T-helper 2 cell (primary cell): ENCODE measurements at places on chromosomes 2 and 18.

GRCh38 chr2:62506421-62506750 lies 391 bp upstream of the TMEM17 start:
- DNase-seq, result no peak

DNA sequence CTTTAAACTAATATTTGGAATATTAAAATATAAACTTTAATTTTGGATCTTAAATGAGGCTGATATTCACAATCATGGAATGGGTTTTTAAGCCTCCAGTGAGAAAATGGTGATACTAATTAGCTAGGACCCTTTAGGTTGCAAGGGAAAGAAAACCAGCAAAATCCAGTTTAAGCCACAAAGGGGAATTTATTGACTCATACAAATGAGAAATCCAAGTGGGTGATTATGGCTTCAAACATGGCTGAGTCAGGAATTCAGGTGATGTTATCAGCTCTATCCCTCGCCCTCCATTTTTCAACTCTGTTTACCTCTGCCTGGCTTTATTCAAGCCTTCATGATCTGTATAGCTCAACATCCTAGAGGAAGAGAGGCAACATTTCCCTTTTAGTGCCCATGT lies 75.3 kb upstream of the DLX2 start:
- no peak for DNase-seq

DNA sequence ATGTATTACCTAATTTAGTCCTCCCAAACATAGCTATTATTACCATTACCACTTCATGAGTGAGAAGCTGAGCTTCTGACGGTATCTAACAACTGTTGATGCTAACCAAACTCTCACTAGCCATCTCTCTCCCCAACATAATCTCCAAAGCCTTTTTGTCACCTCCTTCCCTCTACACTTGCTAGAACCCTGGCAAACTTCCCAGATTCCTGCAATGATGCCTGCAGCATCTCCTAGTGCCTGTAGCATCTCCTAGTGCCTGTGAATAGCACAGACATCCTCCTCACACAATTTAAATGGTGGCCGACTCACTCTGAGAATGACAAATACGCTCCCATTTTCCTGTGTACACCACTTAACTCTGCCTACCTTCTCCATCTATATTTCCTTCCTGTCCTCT lies 126.7 kb downstream of the STK39 start:
- DNase-seq, result no peak

DNA sequence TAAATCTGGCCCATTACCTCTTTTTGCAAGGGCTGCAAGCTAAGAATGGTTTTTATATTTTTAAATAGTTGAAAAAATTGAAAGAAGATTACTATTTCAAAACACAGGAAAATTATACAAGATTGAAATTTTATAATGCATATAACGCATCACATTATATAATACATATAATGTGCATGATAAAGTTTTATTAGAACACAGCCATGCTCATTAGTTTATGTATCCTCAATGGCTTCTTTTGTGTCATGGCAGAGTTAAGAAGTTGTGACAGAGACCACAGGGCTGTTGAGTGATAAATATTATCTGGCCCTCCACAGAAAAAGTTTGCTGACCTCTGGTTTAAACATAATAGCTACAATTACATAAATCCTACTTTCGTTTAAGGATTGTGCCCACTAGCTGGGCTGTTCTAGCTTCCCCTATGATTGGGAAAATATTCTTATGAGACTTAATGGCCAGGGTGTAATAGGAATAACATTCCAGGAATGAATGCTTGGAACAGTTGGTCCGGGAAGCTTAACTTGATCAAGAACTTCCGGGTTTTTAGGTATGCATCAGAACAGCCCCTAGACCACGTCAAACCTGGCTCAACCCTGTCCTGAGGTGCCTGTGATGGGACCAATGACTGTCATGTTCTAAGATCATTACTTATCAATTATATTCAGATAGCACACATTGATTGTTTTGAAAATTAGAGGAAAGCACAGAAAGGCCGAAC lies 98.7 kb upstream of the LPIN2 start:
- no peak for DNase-seq

DNA sequence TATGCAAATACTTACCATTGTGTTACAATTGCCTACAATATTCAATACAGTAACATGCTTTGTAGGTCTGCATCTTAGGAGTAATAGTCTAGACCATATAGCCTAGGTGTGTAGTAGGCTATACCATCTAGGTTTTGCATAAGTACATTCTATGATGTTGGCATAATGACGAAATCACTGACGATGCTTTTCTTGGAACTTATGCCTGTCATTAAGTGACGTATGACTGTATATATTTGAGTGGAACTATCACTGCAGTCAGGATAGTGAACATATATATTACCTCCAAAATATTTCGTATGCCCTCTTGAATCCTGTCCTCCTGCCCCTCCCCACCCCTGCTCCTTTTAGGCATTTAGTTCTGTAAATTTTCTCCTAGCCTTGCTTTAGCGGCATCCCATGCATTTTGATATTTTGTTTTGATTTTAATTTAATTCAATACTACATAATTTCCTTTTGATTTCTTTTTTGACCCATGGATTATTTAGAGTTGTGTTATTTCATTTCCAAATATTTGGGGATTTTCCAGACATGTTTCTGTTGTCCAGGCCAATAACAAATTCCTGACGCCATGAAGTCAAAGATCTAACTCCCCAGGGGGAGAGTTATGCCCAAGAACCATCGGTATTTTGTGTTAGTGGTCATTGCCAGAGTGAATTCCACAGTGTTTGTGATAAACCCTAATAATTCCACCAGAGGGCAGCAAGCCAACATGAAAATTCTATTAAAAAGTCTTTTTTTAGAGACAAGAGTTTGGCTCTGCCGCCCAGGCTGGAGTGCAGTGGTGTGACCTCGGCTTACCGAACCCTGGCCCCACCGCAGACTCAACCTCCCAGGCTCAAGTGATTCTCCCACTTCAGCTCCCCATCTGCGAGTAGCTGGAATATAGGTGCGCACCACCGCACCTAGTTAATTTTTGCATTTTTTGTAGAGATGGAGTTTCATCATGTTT lies 24.2 kb upstream of the CASP8 start:
- DNase-seq, result peak; percentile 53

DNA sequence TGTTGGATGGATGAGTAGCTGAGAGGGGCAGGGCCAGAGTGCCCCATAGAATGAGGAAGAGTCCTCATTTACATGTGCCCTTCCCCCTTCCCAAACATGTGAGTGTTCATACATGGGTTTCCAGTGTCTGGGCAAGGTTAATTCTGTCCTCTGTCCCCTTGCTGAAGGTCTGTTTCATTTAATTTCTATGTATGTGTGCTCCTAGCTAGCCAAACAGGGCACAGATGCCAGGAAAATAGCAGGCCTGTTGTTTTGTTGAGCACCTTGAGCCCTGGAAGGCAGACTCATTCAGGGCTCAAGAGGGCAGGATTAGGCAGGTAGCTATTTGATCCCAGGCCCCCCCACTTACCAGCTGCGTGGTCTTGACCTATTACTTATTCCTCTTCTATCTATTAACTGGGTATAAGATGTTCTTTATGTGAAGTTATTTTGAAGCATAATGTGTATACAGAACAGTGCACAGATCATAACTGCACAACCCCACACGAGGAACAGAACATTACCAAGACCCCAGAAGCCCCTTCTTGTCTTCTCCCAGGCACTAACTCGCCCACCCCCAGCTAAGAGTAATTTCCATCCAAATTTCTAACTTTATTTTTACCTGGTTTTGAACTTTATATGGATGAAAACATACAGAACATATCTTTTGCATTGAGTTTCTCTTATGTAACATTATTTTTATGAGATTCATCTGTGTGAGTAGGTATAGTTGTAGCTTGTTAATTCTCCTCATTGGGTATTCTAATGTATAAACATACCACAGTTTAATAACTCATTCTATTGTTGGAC lies 164.3 kb downstream of the RPIA start:
- no peak for DNase-seq

DNA sequence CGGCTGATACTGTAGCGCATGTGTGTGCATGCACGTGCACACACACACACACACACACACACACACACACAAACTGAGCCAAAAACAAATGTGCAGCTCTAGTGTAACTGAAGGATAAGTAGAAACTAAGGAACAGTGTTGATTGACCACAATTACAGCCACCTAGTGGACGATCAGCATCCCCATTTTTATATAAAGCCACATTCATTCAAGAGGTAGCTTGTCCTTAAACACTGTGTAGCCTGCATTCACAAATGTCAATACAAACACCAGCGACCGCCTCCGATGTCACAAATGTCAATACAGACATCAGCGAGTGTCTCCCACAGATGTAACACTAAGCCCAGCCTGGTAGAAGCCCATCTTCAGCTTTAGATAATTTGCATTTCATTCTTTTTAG lies 167.4 kb downstream of the PTGR3 start:
- DNase-seq, result no peak

GRCh38 chr18:58632552-58632951 lies 3.7 kb upstream of the ALPK2 start:
- DNase-seq, result no peak

DNA sequence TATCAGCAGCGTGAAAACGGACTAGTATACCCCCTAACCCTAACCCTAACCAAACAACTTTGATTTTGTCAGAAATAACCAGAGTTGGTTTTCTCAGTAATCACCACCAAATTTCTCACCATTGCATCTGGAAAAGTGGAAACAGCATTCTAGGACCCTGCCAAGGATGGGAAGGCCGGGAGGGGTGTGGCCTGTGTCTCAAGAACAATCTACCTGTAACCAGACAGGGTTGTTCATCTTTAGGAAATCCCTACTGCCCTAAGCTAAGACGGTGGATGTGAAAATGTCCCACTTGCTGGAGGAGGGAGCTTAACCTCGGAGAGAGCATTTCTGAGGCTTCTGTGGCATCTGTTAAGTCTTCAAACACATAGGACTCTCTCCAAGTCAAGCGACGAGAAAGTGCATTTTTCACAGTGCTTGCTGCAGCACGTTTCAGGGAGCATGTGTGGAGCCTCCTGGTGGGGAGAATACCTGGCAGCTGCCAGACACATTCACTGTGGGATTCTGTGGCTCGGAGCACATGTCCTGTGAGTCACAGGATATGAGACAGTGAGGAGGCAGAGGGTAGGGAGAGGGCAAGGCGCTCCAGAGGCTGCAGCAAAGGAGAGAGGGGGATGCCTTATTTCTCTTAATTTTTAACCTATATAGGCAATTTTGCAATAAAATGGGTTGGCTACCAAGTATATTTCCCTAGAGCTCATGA lies 207.5 kb downstream of the SPP2 start:
- no peak for DNase-seq

GRCh38 chr2:232870766-232871371 lies 805 bp downstream of the SNORC start:
- no peak for DNase-seq

GRCh38 chr18:24831871-24832665 lies 371.6 kb downstream of the HRH4 start:
- no peak for DNase-seq
